NCI-H1048 (cell line): ENCODE measurements at places on chromosomes 2 and 18.

DNA sequence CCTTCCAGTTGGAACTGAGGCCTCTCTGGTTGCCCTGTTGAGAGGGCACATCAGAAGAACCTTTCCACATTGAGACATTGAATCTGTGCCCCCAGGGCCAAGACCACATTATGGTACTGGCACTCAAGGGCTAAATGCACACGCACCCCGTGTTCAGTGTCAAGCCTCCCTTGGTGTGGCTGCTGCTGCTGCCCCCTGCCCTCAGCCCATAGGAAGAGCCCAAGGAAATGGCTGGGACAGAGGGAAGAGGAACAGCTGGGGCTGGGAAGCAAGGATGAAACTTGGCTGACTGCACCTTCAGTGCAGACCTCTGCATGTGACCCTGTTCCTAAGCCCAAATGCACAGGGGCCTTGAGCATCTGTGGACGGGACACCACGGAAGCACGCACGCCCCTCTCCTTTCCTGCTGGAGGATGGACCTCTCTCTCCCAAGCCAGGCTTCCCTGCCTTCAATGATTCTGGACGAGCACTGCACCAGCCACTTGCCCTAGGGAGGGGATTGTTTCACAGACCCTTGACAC, 40.2 kb downstream of the NIFK start:
- no peak for DNase-seq

DNA sequence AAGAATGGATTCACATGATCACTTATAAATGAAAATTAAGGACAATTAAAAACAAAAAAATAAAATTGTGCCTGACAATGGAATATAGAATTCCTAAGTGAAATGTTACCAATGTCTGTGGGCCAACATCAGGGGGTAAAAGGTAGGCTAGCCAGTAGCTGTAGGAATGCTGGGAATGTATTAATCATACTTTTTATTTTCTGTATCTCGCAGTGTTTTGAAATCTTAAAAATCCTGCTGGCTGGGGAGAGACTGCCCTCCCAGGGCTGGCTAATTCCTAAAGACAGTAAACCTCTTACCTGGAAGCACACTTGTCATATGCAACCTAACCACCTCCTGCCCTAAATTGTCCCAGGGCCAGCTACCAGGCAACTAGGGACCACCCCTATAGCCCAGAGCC, 69.8 kb downstream of the REV1 start:
- DNase-seq, result no peak

GRCh38 chr2:97654309-97654708, 8.4 kb downstream of the COX5B start:
- DNase-seq, result no peak

DNA sequence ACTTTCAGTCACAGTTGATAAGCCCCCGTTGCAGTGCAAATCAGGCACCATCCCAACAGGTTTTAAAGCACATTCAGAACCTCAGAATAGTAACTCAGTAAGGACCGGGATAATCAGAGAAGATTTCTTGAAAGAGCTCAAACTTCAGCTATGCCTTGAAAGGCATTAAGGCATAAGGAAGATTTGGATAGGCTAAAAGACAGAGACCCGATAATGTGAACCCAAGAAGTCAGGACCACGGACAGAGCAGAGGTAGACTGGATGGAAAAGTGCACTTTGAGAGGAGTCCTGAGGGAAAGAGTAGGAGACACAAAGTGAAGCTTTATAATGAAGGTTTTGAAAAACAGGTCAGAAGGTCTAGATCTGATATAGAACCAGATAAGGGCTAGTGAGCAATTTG, 36.9 kb upstream of the KLF7 start:
- DNase-seq, result no peak

DNA sequence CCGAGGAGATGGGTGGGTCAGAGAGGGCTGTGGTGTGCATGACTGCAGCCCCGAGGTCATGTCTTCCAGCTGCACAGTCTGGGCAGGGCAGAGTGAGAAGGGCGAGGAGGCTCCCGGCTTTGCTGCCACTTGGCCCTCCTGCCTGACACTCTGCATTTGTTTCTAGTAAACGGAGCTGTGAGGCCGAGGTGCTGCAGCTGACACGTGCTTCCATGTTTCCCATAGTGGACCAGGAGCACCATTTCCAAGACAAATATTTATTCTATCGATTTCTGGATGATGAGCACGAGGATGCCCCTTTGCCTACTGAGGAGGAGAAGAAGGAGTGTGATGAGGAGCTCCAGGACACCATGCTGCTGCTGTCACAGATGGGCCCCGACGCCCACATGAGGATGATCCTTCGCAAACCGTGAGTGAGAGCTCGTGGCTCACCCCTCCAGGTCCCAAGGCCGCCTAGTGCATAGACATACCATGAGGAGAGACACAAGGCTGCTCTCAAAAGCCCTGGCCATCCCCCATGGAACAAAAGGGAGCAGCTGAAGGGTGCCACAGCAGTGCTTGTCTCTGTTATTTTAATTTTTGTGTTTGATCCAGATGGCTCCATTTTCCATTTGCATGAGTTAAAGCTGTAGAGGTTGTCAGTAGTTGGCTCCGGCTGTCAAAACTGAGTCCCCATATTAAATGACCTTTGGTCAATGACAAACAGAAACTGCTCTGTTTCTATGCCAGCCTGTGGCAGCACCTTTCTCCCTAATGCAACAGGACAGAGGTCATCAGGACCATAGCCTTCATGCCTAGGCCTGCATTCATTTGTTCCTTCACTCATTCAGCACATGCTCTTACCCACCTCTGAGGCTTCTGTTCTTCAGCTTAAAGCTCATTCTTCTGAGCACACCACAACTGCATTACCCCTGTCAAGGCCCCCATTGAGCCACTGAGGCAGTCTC, 108.3 kb upstream of the MAP3K20 start:
- no peak for DNase-seq

DNA sequence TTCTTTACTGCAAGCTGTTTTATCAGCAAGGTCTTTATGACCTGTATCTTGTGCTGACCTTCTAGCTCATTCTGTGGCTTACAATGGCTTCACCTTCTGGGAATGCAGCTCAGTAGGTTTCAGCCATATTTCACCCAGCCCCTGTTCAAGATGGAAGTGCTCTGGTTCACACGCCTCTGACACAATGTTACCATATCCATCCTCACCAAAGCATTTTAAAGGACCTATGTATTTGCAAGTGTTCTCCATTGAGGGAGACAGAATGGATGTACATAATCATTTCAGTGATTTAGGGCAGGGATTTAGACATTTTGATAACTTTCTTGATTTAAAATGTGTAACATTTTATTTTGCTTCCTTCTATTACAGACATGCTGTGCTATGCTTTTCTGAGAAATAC, 182.3 kb upstream of the FN1 start:
- no peak for DNase-seq

- no peak for DNase-seq
These were observed 228.3 kb upstream of the FOSL2 start for GRCh38 chr2:28164280-28164801.

GRCh38 chr2:136012315-136012714, 26.9 kb upstream of the DARS1 start:
- no peak for DNase-seq

- DNase-seq, result no peak
These were observed 115.3 kb downstream of the FHOD3 start for GRCh38 chr18:36412778-36413177.

- DNase-seq, result no peak
These were observed 1.4 kb downstream of the OLA1 start for GRCh38 chr2:174246944-174247381.

GRCh38 chr2:121536850-121537557, 6.3 kb downstream of the RNU4ATAC start:
- no peak for DNase-seq

DNA sequence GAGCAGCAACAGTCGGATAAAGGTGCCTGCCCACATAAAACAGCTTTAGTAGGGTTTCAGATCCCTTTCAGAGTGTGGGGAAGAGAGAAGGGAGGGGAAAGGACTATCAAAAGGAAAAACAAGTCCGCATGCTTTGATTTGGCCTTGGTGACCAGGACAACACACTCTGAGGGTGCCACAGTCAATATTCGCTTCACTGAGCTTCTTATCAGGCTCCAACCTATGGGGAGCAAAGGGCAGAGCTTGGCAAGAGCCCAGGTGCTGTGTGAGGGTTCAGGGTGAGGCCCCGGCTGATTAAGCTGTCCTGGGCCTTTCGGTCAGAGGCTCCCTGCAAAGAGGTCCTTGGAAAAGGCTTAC, 237.4 kb upstream of the SMAD2 start:
- no peak for DNase-seq
